Activated CD8-positive, alpha-beta memory T cell treated with anti-CD3 and anti-CD28 coated beads for 1 hour (primary cell): ENCODE measurements at places on chromosomes 3 and 15.

- no peak for DNase-seq
Measured at GRCh38 chr3:197256836-197257444, 41.5 kb downstream of the DLG1 start.

- no peak for DNase-seq
Measured at GRCh38 chr3:194101592-194102432, 34.1 kb upstream of the HES1 start.

DNA sequence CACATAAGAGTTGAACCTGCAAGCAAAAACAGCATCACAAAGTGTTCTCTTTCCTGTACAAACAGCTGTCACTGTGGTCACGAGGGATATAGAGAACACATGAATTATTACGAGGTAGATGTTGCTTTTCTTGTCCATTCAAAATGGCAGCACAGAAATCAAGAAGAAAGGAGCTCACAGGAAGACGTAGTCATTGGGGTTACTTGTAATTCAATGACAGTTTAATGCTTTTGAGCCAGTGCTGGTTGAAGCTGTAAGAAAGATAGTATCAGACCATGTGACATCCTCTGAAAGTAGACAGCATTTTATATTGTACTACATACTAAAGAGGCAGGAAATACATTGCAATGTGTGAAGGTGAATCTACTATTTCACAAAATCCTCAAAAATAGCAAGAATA, 140.4 kb downstream of the ABI3BP start:
- no peak for DNase-seq

DNA sequence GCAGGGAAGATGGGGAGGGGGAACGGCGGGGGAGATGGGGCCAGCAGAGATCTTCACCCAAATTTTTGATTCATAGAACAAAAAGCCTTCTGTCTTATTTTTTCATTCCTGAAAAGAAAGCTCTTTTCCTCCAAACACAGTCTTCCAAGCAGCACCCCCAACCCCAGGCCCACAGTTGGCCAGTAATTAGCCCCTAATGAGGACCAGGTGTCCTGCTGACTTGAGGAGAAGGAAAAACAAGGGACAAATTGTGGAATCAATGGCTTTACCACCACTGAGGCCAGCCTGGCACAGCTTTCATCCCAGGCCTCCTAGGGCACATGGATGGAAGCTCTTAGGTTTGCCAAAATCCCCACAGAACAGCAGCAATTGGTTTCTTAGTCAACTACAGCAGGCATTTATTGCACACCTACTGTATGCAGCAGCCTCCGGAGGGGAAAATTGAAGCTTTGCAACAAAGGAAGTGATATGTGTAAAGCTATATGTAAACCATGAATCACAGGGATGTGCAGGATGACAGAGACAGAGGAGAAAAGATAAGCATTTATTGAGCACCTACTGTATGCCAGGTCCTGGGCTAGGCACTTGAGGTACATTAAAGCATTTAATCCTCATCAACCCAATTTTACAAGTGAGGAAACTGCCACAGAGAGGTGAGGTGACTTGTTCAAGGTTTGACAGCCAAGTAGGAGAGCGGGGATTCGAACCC, 199.5 kb downstream of the TBC1D2B start:
- no peak for DNase-seq

DNA sequence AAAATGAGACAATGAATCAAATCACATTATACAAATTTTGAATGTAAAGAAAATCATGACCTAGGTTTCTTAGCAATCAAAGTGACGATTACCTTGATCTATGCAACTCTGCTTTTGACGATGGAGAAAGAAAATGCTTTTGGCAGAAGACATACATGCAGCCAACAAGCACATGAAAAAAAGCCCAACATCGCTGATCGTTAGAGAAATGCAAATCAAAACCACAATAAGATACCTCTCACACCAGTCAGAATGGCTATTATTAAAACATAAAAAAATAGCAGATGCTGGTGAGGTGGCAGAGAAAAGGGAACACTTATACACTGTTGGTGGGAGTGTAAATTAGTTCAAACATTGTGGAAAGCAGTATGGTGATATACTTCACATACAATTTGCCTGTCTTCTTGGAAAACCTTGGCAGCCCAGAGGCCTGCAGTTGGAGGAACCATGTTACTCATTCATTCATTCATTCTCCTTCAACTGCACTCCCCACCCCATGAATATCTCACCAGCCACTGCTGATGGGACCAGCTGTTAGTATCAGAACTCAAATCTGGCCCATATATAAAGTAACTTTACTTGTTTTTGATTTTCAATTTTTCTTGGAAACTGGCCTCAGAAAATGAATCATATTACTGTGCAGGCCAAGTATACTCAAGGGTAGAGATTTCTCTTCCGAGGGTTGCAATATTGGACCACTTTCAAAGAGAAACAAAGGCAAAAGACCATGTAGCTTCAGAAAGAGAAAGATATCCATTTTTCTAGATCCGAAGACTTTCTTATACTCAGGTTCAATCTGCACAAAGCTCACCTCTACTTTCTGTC, 358.6 kb upstream of the ARHGEF26 start:
- DNase-seq, result no peak

- no peak for DNase-seq
Measured at GRCh38 chr3:72345237-72345878, 502.9 kb downstream of the SHQ1 start.

DNA sequence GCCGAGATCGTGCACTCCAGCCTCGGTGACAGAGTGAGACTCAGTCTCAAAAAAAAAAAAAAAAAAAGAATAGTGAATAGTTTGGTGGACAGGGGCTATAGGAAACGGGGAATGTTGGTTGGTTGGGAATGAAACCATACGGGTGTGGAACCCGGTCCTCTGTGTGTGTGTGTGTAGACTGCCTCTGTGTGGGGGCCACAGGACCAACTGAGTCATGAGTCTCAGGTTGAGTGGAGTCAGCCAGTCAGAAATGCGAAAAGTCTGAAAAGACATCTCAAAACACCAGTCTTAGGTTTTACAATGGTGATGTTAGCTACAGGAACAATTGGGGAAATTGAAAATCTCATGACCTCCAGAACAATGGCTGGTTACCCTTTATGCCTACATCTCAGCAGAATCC, 44.5 kb downstream of the ZDHHC19 start:
- DNase-seq, result no peak

- DNase-seq, result no peak
Measured at GRCh38 chr3:177440456-177441104, 243.3 kb upstream of the TBL1XR1 start.

DNA sequence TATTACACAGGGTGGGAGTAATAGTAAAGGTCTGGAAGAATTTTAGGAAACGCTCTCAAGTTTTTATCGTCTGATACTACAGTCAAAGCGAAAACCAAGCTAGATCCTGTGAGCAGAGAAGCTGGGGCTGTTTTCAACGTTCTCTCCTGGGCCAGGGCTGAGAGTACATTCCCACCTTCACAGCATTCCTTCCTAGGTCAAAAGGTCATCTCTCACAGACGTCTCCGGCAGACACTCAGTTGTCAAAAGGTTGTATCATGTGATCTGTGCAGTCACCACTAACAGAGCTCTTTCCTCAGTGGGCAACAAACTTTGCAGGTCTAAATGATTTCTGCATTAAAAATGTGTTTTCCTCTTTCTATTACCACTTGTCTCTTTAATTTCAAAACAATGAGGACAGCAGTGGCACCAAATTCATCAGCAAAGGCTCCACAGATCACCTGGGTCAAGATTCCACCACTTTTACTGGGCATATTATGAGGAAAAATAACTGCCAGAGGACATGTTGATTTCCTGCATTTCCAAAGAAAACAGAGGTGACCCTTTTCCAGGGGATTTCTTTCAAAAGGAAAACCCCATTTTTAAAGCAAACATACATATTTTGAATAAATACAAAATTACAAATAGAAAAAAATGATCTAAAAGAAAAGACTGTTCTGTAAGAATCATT, 41.9 kb downstream of the MEIS2 start:
- no peak for DNase-seq

DNA sequence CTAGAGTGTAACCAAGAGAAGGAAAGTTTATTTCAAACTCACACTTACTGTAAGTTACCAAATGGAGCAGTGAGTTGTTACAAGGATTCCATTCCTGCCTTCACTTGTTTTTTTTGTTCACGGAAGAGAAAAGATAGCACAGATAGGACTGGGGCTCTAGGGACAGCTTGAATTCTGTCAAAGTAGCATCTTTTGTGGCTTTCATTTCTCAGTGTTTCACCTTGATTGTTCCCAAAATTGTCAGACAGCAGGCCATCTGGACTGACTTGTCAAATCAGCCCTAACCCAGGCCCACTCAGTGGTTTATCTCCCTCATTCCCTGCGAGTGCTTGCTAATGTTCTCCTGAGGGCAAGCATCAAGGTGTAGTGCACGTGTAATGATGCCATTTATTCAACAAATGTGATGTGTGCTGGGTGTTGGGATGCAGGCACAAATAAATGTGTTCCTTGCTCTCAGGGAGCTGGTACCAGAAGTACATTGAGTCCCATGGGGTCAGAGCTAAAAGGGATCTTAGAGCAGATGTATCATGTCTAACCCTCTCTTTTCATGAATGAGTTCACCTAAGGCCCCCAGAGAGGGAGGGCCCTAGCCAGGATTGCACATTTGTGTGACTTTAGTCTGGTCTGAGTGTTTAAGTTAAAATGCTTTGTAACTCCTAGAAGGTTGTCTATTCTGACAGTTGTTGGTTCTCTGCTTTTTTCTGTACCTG, 49.1 kb downstream of the PDHB start:
- DNase-seq, result no peak

DNA sequence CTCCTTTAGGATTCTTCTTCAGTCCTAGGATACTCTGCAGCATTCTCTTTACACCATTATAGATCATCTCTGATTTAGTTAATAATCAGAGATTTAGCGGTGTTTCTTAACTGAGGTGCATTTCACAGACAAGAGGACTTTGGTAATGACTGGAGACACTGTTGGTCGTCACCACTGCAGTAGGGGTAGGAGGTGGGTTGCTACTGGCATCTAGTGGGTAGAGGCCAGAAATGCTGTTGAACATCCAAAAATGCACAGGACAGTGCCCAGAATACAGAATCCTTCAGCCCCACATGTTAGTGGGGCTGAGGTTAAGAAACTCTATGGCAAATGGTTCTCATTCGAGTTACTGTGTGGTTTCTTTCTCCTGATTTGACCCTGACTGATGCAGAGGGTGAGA, 80.4 kb upstream of the LMCD1 start:
- no peak for DNase-seq

DNA sequence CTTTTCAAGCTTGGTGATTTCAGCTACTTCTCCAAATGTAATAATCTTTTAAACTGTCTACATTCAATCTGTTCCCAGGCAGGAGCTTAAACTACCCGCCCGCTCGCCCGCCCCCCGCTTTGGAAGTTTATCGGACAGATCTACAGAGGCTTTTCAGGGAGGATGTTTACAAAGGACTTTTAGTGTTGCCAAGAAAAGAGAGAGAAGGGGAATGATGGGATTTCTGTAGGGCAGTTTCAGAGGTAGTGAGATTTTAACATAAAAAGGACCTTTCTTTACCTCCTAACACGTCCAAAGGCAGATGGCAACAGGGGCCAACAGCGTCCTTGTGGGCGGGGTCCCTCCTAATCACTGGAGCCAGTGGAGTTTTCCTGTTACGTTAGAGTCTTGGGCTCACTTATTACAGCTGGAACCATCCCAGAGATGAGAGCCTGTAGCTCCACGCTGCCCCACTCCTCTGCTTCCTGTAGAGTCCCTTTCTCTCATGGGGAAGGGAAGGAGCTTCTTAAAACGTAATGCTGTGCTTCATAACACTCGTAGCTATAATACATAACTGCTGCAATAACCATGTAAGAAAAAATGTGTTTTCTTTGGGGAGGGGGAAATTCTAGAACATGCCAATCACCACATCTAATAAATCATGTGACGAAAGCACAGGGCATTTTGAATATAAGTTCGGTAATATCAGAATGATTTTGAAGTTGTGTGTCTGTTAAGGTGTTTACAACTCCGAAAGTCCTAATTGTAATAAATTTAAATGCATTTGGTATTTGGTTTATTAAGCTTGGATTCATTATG, 30.9 kb downstream of the HES1 start:
- no peak for DNase-seq

DNA sequence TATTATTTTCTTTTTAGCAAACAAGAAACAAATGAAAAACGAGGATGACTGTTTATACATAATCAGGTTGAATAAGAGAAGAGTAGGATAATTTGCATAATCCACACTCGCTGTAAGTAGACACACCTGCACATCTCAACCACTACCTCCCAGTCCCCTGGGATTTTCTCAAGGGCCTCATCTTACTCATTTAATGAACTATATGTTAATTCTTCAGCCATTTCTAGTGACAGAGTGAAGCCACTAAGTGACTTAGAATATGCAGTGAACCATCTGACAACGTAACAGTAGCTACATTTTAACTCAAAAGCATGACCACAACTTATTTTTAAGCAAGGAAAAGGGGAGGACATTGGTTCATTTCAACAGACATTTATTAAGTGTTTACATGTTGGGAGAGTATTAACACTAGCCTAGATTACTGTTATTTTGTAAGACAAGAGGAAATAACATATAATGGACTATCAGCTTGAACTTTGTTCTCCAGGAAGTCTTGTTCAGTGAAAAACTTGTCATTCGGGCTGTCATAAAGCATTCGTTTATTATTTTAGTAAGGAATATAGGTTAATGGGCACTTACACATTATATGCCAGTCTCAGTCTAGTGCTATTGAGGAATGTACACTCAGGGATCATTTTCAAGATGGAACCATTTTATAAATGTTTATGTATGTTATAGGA, 173.0 kb upstream of the ROBO2 start:
- DNase-seq, result no peak

DNA sequence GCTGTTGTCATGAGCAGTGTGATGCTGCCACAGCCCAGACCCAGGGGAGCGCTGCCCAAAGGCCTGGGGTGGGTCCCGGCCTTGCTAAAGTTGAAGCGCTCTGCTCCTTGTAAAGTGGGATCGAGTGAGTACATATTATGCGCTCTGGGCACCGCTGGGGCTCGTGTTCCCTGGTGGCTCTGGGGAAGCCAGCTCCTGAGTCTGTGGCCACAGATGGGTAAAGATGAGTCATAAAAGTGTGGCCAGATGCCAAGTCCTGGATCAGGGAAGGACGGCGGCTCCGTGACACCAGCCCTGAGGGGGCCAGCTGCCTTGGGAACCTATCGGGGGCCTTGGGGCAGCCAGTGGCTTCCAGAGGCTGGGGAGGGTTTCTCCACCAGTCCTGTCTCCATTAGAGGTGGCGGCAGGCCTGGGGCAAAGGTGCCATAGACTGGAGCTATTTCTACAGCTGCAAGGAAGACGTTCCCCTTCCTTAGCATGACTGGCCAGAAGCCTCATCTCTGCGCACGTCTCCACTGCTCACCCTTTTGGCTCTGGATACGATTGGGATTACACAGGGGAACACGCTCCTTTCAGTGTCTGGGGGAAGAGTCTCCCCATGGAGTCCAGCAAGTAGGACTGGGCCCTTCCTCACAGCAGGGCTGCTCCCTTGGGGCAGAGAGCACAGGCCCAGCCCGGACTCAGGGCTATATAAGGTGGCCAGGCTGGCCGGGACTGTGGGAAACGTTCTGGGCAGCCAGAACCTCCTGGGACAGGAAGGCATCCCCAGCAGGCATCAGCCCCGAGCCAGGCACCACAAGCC, 1.2 kb upstream of the ITIH4 start:
- no peak for DNase-seq
